ENCODE measurements at places on chromosomes 7 and 10.
A peak's percentile ranks its signal among the peaks of the same experiment; 100 is the strongest.

GRCh38 chr7:134636008-134636449, 10.6 kb upstream of the BPGM start:
- peak; percentile 80 for DNase-seq

DNA sequence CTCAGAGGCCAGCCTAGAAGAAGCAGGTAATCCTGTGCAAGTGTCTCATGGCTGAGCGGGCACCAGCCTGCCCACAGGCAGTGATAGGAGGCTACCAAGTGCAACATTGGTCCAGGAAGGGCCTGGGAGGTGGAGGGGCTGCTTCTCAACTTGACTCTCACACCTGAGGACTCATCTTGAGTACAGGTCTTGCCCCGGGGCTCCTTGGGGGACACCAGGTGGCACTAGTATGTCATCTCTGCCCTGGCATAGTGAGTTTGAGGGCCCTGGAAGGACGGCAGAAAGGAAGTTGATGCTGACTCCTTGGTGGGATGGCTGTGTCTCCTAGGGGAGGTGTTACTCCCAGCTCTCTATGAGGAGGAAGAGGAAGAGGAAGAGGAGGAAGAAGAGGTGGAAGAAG, 2.3 kb downstream of the CCDC136 start:
- DNase-seq, result peak; percentile 24

DNA sequence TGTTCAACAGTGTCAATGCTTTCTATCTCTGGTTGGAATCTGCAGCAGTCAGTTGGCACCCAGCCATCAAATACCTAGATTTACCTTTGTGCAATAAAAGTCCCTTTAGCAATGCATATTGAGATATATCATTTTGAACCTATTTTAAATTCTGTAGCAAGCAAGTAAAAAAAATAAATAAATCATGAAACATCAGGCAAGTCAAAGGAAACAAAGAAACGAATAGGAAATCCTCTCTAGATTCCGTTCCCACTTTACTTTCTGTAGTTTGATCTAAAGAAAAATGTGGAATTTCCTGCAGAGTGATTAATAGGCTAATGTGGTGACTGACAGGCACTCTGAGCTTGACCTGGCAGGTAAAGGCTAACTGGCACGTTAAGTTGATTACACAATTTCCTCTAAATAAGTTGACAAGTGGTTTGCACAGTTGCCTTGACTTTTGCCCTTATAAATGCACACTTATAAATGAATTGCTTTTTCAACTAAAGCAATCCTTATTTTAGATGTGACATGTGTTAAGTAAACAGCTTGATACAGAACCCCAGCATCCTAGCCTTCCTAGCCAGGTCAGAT, 208.1 kb upstream of the TCF7L2 start:
- DNase-seq, result no peak

GRCh38 chr7:129947701-129948100, 5.1 kb downstream of the UBE2H start:
- DNase-seq, result no peak

- DNase-seq, result no peak
Measured at GRCh38 chr10:118965096-118965495, 64.4 kb upstream of the NANOS1 start.

- peak; percentile 12 for DNase-seq
Measured at GRCh38 chr10:36534471-36535002, 590.9 kb upstream of the ANKRD30A start.

DNA sequence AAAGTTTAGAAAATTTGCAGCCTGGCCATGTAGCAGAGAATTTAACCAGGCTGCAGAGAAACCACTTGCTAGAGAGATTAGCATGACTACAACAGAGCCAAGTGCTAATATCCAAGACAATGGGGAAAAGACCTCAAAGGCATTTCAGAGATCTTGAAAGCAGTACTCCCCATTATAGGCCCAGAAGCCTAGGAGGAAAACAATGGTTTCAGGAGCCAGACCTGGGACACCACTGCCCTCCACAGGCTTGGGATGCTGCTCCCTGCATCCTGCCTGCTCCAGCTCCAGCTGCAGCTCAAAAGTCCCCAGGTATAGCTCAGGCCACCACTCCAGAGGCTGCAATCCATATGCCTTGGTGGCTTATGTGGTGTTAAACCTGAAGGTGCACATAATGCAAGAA, 101.5 kb upstream of the TMEM72 start:
- no peak for DNase-seq

- no peak for DNase-seq
Measured at GRCh38 chr7:11175371-11175770, 201.7 kb downstream of the PHF14 start.

- no peak for DNase-seq
Measured at GRCh38 chr10:92490387-92490786, 83.5 kb downstream of the IDE start.
